ENCODE measurements at places on chromosomes 2 and 18.

GRCh38 chr2:47601568-47601967 lies 181.4 kb upstream of the MSH6 start:
- DNase-seq = no peak

DNA sequence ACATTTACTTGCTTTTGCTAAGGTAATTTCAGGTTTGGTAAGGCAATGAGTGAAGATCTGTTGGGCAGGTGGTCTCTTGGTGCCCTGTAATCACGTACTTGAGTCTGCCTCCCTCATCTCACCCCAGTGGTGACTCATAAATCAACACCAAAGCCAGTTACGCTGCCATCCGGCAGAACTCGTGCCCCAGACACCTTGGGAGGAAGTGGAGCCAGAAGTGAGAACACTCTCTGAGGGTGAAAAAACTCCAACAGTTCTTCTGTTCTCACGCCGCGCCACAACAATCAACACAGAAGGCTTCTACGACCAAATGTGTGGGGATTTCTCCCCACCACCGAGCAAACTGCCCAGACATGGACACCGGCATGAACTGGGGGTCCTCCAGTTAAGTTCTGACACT lies 206.2 kb downstream of the ARL4C start:
- no peak for DNase-seq

- DNase-seq = no peak
Measured at GRCh38 chr2:223723954-223724411, 113.4 kb downstream of the AP1S3 start.

DNA sequence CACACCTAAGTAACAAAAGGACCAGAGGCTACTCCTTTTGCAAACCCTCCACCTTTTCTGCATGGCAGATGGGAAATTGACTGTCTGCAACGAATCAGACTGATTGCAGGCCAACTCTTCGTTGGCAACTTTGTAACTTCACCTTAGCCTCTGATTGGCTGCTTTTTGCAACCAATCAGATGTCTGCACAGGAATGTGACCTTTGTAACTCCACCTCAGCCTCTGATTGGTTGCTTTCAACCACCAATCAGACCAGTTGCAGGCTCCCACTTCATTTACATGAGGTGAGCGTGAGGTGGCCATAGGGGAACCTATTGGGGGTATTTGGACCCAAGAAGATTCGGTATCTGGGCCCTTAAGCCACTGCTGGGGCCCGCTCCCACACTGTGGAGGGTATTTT lies 209.0 kb downstream of the EN1 start:
- DNase-seq = no peak

DNA sequence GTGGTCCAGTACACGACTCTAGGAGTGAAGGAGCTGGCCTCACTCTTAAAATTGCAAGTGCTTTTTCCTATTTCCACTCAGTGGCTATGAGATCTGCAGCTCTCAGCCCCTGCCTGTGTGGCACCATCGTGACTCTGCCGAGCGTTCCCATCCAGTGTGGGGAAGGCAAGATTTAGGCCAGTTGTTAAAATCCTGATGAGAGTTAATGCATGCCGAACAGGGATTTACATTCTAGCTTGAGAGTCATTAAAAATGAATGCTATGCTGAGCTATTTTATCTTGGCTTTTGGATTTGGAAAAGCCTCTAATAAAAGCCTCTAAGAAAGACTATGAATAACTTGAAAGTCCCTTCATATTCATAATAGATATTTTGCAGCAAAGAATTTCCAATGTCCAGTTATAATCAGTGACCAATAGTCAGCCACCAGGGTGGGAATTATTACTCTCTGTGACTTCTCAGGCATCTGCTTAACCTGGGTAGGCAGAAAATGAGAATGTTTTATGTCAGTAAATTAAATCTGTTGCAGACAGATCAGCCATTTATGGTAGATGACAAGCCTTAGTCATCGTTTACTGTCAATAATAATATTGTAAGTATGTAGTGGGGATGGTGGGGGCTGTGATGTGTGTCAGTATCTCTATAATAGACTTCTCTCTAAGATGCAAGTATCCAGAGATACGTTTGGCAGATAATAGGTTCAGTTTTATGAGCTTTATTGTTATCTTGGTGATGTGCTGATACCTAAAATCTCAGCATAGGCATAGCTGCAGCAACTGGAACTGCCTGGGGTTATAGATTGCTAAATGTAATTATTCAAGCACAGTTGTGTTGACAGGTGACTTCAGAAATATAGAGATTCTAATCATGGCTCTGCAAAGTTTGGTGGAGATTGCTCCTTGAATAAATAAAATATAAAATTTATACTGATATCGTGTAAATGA lies 207.8 kb downstream of the SOCS6 start:
- DNase-seq = no peak
